Aorta (tissue), 5 donors: ENCODE measurements at places on chromosomes 7 and 10. TPM values are rescaled to one million over a fixed set of nuclear protein-coding genes. Genes with fewer than 3 reads are reported as not detected.

ADAP1 gene
- 10.8 TPM for total RNA-seq

DNA sequence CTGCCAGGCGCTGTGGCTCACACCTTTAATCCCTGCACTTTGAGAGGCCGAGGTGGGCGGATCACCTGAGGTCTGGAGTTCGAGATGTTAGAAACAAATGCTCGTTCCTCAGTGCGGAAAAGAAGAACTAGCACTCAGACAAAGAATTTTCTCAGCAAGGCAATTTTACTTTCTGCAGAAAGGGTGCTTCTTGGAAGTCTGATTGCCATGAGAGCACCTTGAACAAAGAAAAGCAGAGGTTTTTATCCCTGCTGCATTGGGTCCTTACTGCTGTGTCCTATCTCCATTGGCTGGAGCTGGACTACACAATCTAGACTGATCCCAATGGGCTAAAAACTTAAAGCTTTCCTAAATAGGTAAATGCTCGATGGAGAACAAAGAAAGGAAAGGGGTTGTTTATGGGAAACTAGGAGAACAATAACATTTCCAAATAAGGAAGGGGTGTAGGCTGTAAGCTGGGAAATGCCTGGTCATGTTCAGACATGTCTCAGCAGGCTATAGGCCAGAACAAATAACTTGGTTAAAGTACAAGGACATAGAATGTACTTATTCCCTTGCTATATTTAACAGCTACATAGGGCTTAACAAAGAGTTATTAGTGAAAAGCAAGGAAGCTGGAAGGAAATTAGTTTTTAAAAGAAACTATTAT lies 26.1 kb upstream of the ACTR3B start:
- no peaks in the 10 kb centered on the region for H3K4me1 ChIP-seq
- H3K27ac ChIP-seq = no peak overlapping the region
- no peaks in the 10 kb centered on the region for H3K27me3 ChIP-seq

DNA sequence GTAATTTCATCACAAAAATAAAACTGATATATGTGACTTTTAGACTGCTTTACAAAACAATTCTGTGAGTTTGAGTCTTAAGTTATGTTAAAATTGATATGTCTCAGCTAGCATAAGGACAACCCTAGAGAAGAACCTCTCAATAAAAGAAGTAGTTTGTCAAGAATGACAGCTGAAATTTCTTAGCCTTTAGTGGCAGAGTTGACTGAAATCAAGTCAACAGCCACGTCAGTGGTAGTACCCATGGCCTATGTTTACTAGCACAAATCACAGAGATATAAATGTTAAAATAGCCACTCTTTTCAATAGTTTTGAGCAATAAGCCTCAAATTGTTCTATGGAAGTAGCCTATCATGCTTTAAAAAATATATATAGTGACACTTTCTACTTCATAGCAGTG lies 138.9 kb upstream of the FERD3L start:
- no peak overlapping the region for H3K27ac ChIP-seq
- DNase-seq = no peak
- H3K4me3 ChIP-seq = no peak overlapping the region
- H3K36me3 ChIP-seq = no peaks in the 10 kb centered on the region
- H3K27me3 ChIP-seq = no peaks in the 10 kb centered on the region

- no peaks in the 10 kb centered on the region for H3K27me3 ChIP-seq
- H3K27ac ChIP-seq = no peak overlapping the region
- no peak for DNase-seq
These were observed 55.1 kb upstream of the TRIL start for GRCh38 chr7:29013082-29013695.

- H3K4me3 ChIP-seq = no peak overlapping the region
- no peak for DNase-seq
- no peaks in the 10 kb centered on the region for H3K27me3 ChIP-seq
- H3K36me3 ChIP-seq = no peaks in the 10 kb centered on the region
- no peak overlapping the region for H3K27ac ChIP-seq
- peaks cover 2% of the 10 kb centered on the region for H3K4me1 ChIP-seq
These were observed 55.6 kb downstream of the GALNT11 start for GRCh38 chr7:152081088-152081487.

HHEX gene
- 11.5 TPM for total RNA-seq

DNA sequence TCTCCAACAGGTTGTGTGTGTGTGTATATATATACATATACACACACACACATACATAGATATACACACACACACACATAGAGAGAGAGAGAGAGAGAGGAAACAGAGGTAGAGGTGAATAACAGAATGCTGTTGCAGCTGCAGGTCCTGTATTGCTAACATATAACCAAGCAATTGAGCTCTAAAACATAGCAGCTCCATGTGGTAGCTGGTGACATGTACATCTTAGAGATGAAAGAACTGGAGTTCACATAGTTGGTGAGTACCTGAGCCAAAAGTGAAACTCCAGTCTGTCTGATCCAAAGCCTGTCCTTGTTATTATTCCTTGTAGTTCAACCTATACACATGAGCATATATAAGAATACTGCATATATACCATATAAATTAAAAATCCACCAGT lies 152.9 kb upstream of the CSTF2T start:
- no peaks in the 10 kb centered on the region for H3K36me3 ChIP-seq
- no peaks in the 10 kb centered on the region for H3K4me1 ChIP-seq
- H3K27me3 ChIP-seq = no peaks in the 10 kb centered on the region
- no peak overlapping the region for H3K27ac ChIP-seq
